ENCODE measurements at places on chromosomes 3 and 15.
A peak's percentile ranks its signal among the peaks of the same experiment; 100 is the strongest.

DNA sequence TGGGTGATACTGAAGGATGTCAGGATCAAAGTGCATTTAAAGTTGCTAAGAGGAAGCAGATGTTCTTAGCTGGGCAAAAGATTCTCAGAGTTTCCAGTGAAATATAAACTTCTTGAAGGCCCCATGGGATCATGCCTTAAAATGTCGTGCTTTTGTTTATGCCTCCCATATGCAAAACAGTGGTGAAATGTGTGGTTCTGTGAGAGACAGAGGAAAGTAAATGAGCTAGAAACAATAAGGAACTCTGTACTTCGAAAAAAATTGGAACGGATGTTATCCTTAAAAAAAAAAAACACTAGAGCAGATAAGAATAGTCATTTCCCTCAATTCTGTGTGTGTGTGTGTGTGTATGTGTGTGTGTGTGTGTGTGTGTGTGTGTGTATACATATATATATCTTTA lies 497.0 kb upstream of the TBL1XR1 start:
- no peak for DNase-seq

DNA sequence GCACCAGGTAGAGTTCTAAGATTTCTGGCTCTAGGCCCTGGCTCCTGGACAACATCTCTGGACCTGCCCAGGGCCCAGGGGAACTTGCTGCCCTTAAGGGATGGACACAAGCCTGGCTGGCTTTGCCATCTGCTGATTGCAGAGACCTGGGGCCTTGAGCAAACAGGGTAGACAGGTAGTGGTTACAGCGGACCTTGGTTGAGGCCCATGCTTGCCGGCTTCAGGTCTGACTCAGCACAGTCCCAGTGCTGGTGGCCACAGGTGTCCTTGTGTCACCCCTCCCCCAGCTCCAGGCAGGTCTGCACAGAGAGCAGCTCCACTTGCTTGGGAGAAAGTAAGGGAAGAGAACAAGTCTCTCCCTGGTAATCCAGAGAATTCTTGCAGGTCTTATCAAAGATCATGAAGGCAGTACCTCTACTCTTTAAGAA lies 15.9 kb upstream of the ACTL6A start:
- DNase-seq, result no peak

GRCh38 chr3:129360171-129360611 lies 68.2 kb downstream of the EFCAB12 start:
- no peak for DNase-seq

GRCh38 chr3:124084022-124084881 lies 92.3 kb upstream of the ROPN1 start:
- peak; percentile 27 for DNase-seq

DNA sequence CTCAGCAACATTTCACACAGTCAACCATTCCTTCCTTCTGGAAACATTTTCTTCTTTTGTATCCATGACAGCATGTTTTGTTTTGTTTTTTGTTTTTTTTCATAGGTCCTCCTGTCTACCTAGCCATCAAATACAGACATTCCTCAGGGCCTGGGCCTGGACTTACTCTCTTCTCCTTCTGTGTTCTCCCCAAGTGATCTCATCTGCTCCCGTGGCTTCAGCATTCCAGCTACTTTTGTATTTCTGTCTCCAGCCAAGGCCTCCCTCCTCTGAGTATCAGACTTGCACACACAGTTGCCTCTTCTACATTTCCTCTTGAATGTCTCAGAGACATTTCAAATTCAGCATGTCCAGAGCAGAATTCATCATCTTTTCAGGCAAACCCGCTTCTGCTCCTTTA lies 82.4 kb downstream of the HCN4 start:
- DNase-seq, result no peak

GRCh38 chr3:70999730-71000129 lies 583.8 kb downstream of the FOXP1 start:
- DNase-seq, result no peak

DNA sequence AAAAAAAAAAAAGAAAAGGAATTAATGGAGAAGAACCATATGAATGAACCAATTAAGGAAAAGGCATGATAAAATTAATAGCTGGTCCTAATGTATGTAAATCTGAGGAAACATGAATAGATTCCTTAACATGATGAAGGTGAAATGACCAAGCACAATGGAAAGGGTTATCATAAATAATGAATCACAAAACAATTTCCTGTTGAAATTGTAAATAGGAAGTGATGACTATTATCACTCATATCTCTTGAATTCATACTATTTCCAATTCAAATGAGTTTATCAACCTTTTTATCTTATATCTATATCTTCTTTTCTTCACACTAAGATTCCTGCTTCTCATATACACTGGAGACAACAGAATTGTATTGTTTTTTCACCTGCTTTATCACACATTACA lies 32.0 kb downstream of the AADACL2 start:
- no peak for DNase-seq

DNA sequence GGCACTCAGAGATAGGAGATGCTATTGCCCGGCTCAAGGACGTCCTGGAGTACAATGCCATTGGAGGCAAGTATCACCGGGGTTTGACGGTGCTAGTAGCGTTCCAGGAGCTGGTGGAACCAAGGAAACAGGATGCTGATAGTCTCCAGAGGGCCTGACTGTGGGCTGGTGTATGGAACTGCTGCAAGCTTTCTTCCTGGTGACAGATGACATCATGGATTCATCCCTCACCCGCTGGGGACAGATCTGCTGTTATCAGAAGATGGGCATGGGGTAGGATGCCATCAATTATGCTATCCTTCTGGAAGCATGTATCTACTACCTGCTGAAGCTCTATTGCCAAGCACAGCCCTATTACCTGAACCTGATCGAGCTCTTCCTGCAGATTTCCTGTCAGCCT lies 26.4 kb downstream of the BCL2A1 start:
- DNase-seq, result no peak

- DNase-seq, result no peak
Measured at GRCh38 chr3:124336067-124336656, 344.2 kb upstream of the ROPN1 start.

DNA sequence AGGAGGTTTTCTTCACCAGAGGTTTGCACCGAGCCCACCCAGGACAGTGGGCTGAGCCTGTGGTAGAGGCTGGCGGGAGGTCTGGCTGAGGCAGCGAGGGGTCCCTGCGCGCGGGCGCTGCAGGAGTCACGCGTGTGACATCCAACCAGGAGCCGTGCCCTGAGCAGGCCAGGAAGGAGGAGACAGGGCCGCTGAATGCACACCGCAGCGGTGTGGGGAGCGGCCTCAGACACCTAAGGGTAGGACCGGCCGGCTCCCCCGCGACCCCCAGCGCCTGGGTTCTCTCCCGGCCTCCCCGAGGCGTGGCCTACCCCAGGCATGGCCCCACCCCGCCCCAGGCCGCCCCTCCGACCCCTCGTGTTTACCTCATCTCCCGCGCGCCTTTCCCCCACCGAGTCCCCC lies 412 bp downstream of the SLC41A3 start:
- no peak for DNase-seq

- peak; percentile 86 for DNase-seq
Measured at GRCh38 chr3:12440927-12441714, 43.2 kb upstream of the TSEN2 start.
